HepG2 (cell line): ENCODE measurements at places on chromosomes 7 and 10. TPM values are rescaled to one million over a fixed set of nuclear protein-coding genes. Genes with fewer than 3 reads are reported as not detected.

GRCh38 chr7:125316466-125316865, 386.8 kb upstream of the POT1 start:
- H3K4me1 ChIP-seq = no peaks in the 10 kb centered on the region
- no peaks in the 10 kb centered on the region for H3K27me3 ChIP-seq
- H3K4me3 ChIP-seq = no peak overlapping the region
- no peaks in the 10 kb centered on the region for H3K36me3 ChIP-seq
- DNase-seq = peak; percentile 8

DNA sequence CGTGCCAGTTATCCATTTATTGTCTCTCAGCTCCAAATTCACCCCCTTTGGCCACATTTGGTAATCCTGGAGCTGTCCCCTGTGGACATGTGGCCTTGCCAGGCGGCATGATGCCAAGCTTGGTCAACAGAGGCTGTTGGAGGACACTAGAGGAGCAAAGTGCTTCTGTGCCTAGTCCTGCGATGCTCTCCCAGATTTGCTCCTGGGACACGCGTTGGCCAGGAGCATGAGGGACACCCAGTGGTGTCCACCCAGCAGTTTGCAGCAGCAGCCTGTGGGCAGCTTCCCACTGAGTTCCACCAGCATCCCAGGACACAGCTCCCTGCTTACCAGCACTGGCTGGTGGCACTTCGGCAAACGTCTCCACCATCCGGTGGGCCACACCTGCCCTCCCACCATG, 55.5 kb upstream of the STEAP1B start:
- no peak for DNase-seq
- H3K4me1 ChIP-seq = no peaks in the 10 kb centered on the region
- no peak overlapping the region for H3K4me3 ChIP-seq

- H3K27ac ChIP-seq = no peak overlapping the region
- H3K4me1 ChIP-seq = no peaks in the 10 kb centered on the region
- no peaks in the 10 kb centered on the region for H3K36me3 ChIP-seq
These were observed 250.6 kb downstream of the KLF6 start for GRCh38 chr10:3534433-3534832.

GRCh38 chr10:35940141-35941041, 298.3 kb upstream of the FZD8 start:
- no peaks in the 10 kb centered on the region for H3K27me3 ChIP-seq
- no peak overlapping the region for H3K27ac ChIP-seq
- no peaks in the 10 kb centered on the region for H3K4me1 ChIP-seq
- no peak overlapping the region for H3K4me3 ChIP-seq

- no peaks in the 10 kb centered on the region; the same call in 1 of the 2 replicates for H3K27me3 ChIP-seq
- no peak overlapping the region for H3K27ac ChIP-seq
- H3K36me3 ChIP-seq = no peaks in the 10 kb centered on the region
- H3K4me1 ChIP-seq = no peaks in the 10 kb centered on the region
These were observed 98.3 kb downstream of the COL13A1 start for GRCh38 chr10:69899727-69900595.

DNA sequence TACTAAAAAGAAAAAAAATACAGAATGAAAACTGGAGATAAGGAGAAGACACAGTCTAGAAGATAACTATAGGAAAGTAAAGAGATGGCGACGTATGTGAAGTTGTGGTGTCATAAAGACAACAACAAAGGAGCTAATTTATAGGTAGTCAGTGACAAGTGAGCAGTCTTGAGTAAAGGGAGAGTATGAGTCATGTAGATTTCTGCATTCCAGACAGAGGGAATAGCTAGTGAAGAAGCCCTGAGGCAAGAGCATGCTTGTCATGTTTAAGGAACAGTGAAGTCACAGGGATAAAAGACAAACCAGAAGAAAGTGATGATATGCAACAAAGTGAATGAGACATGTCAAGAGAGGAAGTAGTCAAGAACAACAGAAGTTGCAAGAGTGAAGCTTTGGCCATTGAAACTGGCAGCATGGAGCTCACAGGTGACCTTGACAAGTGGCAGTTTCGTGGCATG, 2.3 kb upstream of the MIOS start:
- H3K4me3 ChIP-seq = no peak overlapping the region
- DNase-seq = no peak
- no peaks in the 10 kb centered on the region for H3K36me3 ChIP-seq
- H3K4me1 ChIP-seq = peaks cover 34% of the 10 kb centered on the region
- no peak overlapping the region for H3K27ac ChIP-seq
- no peaks in the 10 kb centered on the region for H3K27me3 ChIP-seq

DNA sequence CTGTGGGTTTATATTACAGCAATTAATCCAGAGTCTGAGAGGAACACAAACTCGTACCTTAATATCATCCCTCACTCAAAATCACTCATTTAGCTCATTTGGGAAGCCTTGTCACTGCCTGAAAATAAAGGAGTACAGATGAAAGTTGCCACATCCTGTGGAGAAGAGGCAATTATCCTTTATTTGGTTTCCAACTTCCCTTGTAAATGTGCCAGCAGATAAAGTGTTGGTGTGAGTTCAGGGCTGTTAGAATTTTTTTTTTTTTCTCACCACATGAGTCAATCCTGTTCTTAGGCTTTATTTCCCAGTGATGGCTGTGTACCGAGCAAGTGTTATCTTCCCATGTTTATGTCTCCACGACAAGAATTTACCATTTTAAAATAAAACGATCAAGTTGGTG, 99.0 kb upstream of the SMIM30 start:
- H3K36me3 ChIP-seq = no peaks in the 10 kb centered on the region
- no peaks in the 10 kb centered on the region for H3K4me1 ChIP-seq
- H3K4me3 ChIP-seq = no peak overlapping the region
- no peak overlapping the region for H3K27ac ChIP-seq
- no peak for DNase-seq

DNA sequence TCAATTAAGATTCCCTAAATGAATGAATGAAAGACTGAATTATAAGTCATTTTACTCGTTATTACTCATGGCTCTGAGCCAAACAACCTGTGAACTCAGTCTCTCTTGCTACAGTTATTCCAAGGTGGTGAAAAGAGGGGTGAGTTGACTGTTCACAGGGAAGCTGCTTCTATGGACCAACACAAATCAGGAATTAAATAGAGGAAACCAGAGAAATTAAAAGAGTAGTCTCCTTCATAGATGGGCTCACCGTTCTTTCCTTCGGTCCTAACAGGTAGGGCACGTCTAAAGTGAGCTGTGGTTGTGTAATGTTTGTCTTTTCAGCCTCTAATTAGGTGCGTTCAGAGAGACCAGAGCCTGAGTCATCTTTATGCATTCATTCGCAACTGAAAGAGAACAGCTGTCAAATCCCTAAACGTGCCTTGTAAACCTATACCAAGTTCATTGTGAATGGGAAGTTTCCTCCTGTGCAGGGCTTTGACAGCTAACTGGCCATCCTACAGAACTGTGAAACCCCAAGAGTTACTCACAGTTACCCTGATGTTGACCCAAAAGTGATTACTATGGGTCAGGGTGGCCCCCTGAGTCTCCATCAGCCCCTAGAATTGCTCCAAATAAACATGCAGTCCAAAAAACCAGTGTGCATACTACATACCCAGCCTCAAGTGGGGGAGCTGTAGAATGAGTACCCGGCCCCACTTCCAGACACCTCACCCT, 18.2 kb upstream of the C10orf53 start:
- no peaks in the 10 kb centered on the region for H3K36me3 ChIP-seq
- H3K4me1 ChIP-seq = no peaks in the 10 kb centered on the region
- peaks cover 17% of the 10 kb centered on the region; the same call in 2 of the 3 replicates for H3K27me3 ChIP-seq
- DNase-seq = no peak
- no peak overlapping the region for H3K4me3 ChIP-seq

DNA sequence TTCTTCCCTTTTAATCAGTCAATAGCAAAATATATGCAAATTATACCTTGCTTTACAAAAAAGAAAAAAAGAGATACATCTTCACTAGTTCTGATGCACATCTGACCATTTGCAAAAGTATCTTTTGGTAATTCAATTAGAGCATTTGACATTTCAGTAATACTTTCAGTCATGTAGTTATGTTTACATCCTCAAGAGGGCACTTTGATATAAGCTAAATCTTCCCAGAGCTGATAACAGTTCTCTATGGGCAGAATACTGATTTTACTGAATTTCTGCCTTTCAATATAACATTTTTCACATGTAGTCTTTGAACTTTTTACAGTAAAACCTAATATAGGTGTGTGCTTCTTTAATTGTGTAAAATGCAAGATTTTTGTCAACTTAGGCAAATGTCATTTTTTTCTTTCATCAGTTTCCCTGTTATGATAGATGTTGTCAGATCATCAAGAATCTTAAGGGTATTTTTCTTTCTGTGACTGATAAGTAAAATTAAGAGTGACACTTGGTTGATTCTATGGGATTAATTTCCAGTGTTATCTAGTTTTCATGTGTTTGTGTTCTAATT, 703.5 kb upstream of the SEMA3D start:
- no peak overlapping the region for H3K4me3 ChIP-seq
- H3K27ac ChIP-seq = no peak overlapping the region
- H3K4me1 ChIP-seq = no peaks in the 10 kb centered on the region

DNA sequence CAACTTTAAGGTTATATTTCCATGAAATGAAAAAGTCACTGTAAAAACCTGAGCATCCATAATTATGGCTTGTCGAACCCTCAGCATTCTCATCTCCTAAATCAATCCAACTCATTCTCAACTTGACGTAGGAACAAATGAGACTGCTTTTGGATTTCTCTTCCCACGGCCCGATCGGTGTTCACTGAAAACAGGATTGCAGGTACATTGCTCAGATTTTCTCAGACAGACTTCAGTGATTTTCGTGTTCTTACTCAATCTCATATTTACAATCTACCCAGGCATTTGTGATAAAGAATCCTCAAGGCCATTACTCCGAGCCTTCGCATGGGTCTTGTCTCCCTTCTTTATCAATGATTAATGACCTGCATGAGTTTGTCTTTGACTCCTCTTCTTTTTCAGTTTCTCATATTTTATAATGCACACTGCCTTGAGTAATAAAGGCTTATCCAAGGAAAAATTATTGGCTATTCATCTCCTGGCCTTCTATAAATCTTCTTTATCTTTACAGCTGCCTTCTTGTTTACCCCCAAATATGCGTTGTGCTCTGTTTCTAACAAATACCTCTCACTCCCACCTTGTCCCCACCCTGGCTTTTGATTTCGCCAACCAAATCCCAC, 90.4 kb upstream of the MYO3A start:
- H3K36me3 ChIP-seq = no peaks in the 10 kb centered on the region
- H3K4me3 ChIP-seq = no peak overlapping the region
- H3K27me3 ChIP-seq = no peaks in the 10 kb centered on the region

DNA sequence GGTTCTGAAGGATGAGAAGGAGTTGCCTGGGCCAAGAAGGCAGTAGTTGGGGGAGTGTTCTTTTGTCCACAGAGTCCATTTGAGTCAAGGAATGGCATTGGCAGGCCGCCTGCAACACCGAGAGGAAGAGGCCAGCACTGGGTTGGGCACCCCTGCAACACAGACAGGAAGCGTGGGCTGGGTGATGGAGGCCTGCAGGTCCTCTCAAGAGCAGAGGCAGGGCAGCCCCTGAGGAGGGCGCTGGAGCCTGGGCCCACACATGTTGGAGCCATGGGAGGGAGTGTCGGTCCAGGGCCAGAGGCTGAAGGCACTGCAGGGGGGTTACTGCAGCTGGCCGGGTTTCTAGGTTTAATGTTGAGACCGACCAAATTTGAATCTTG, 137.3 kb downstream of the PTPN20 start:
- H3K27me3 ChIP-seq = 0 out of 3 replicates have a peak, but pooled peaks cover 7% of the 10 kb centered on the region
- no peak overlapping the region for H3K4me3 ChIP-seq
- no peak overlapping the region for H3K27ac ChIP-seq
- no peaks in the 10 kb centered on the region for H3K36me3 ChIP-seq
- H3K4me1 ChIP-seq = no peaks in the 10 kb centered on the region
- no peak for DNase-seq

GRCh38 chr7:127702938-127703337, 50.9 kb downstream of the SND1 start:
- no peaks in the 10 kb centered on the region for H3K4me1 ChIP-seq
- H3K27ac ChIP-seq = no peak overlapping the region
- no peaks in the 10 kb centered on the region for H3K27me3 ChIP-seq
- DNase-seq = no peak

DNA sequence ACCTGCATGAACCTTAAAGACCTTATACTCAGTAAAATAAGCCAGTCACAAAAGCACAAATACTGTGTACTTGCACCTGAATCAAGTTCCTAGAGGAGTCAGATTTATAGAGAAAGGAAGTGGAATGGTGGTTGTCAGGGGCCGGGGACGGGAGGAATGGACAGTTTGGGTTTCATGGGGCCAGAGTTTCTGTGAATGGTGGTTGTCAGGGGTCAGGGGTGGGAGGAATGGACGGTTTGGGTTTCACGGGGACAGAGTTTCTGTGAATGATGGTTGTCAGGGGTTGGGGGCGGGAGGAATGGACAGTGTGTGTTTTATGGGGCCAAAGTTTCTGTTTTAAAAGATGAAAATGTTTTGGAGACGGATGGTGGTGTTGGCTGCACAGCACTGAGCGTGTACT, 260.0 kb upstream of the MKI67 start:
- no peaks in the 10 kb centered on the region for H3K27me3 ChIP-seq
- no peak overlapping the region for H3K4me3 ChIP-seq
- DNase-seq = no peak
- H3K27ac ChIP-seq = no peak overlapping the region

- no peak overlapping the region for H3K27ac ChIP-seq
- H3K27me3 ChIP-seq = no peaks in the 10 kb centered on the region
- DNase-seq = no peak
- H3K4me3 ChIP-seq = no peak overlapping the region
These were observed 37.3 kb downstream of the ZNF777 start for GRCh38 chr7:149423449-149424110.

DNA sequence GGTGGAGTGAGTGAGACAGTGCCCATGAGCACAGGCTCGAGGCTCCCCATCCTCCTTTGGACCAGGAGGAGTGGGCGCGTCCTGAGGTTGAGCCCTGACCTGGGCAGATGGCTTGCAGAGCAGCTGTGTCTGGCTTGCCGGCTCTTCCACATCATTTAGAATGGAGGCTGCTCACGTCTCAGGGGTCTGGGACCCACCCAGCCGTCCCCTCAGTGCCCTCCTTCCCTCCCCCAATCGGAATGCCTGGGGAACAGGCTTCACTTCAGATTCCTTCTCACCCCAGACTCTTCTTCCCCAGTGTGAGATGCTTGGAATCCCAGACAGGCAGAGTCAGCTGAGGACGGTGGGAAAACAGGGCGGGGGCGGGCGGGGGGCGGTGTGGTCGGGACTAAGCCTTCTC, 968.6 kb upstream of the ZNF722 start:
- no peaks in the 10 kb centered on the region for H3K27me3 ChIP-seq
- no peak overlapping the region for H3K27ac ChIP-seq
- H3K4me3 ChIP-seq = no peak overlapping the region
- no peak for DNase-seq
- H3K36me3 ChIP-seq = no peaks in the 10 kb centered on the region
- no peaks in the 10 kb centered on the region for H3K4me1 ChIP-seq

DNA sequence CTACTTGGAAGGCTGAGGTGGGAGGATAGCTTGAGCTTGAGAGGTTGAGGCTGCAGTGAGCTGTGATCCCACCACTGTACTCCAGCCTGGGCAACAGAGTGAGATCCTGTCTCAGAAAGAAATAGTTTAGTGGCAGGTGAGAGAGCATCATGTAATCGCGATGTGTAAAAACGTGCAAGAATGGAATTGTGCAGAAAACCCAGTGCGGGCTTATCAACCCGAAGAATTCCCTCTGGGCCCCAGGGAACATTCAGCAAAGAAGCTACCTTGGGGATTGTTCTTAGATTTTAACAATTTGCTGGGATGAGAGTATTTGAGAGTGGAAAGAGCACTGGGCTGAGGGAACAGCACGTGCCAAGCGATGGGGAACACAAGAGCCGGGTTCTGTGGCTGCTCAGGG, 107.4 kb upstream of the INSYN2A start:
- H3K4me1 ChIP-seq = peaks cover 40% of the 10 kb centered on the region
- H3K27me3 ChIP-seq = no peaks in the 10 kb centered on the region
- no peaks in the 10 kb centered on the region for H3K36me3 ChIP-seq

The ZNF655 gene
- 53.4 and 54.8 TPM in 2 replicates for total RNA-seq

The PFKP gene
- 0.80 and 1.3 TPM in 2 replicates for total RNA-seq

The CYP2C19 gene
- not detected in 2 replicates for total RNA-seq

The VWDE gene
- total RNA-seq = 0.14 and 0.27 TPM in 2 replicates

The OR2A12 gene
- not detected in 2 replicates for total RNA-seq

The ZNF727 gene
- not detected in 2 replicates for total RNA-seq

The C7orf57 gene
- total RNA-seq = not detected in 2 replicates
